ENCODE measurements at places on chromosomes 7 and 10.
A peak's percentile ranks its signal among the peaks of the same experiment; 100 is the strongest.

- DNase-seq: no peak
Measured at GRCh38 chr10:112265745-112266144, 17.5 kb upstream of the TECTB start.

DNA sequence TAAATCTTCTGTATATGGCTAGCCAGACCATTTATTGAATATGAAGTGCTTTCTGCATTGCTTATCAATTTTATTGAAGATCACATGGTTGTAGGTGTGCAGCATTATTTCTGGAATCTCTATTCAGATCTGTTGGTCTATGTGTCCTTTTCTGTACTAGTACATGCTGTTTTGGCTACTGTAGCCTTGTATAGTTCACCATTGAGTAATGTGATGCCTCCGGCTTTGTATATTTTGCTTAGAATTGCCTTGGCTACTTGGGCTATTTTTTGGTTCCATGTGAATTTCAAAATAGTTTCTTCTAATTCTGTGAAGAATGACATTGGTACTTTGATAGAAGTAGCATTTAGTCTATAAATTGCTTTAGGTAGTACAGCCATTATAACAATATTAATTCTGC lies 1187.2 kb downstream of the XPNPEP1 start:
- no peak for DNase-seq

DNA sequence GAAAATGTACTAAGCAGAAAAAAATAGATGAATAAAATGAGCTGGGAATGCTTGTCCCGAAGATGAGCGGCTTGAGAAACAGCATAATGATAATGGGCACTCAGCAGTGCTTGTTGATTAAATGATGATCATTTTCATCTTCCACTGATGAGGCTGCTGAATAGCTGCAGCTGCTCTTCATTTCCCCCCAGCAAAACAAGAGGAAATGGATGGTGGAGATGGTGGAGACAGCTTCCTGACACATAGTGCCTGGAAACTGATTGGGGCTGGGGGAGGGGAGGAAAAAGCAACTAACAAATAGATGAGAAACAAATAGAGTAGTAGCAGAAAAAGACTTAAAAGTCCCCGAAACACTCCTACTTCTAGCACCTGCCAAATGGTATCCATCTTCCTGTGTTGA lies 41.4 kb downstream of the MRC1 start:
- peak; percentile 4 for DNase-seq

DNA sequence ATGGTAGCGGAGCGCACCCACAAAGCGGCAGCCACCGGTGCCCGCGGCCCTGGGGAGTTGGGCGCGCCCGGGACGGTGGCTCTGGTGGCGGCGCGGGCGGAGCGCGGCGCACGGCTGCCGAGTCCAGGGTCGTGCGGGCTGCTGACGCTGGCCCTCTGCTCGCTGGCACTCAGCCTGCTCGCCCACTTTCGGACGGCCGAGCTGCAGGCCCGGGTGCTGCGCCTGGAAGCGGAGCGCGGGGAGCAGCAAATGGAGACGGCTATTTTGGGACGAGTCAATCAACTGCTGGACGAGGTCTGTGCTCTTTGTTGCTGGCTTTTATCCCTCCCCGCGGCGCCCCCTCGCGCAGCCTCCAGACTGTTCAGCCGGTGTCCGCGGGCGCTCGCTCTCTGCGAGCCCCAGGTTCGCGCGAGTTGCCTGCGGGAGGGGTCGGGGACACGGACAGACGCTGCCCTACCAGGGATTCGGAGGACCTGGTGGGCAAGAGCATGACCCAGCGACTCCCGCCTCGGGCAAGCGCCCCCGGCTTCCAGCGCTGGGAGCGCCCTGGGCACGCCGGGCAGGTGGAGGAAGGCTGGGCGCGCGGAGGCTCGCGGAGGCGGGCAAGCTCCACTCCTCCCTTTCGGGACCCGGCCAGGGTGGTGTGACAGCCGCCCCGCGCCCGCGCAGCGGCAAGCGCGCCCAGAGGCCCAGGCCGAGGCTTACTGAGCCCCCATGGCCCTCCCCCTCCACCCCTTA lies 887 bp downstream of the COL13A1 start:
- peak; percentile 83 for DNase-seq

GRCh38 chr7:128920913-128921582 lies 10.5 kb upstream of the KCP start:
- DNase-seq: peak; percentile 94

DNA sequence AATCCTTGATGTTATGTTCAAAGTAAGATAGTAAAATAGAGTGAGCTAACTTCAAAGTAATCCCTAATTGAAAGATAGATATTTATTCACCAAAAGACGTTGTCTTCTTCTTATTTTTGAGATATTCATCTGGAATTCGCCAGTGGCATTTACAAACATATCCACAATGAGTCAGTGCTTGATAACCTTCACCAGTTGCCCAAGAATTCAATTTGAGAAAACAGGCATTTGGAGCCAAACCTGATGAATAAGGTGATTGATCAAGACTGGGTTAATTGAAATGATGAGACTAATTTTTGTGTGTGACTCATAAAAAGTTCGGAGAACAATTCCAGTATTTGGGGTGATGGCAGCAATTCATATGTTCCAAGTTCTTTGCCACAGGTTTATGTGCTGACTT lies 344.0 kb downstream of the ARL4A start:
- no peak for DNase-seq

GRCh38 chr10:26574783-26575182 lies 122.7 kb upstream of the PDSS1 start:
- DNase-seq: no peak

DNA sequence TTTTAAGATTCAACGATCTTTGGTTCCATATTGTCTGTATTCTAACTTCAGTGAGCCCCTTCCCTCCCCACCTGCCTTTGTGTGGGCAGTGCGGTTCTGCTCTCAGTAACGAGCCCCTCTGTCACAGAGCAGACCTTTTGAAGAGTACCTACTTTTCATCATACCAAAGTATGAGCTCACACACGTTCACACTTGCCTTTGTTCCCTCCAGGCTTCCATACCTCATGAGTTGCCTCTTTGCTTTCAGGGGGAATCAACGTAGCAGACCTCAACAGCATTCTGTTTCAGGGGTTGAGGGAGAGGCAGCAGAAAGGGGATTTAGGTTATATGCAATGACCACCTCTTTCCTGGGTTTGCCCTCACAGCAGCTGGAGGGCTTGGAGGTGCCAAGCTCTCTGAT lies 211.4 kb upstream of the MDFIC start:
- DNase-seq: no peak

DNA sequence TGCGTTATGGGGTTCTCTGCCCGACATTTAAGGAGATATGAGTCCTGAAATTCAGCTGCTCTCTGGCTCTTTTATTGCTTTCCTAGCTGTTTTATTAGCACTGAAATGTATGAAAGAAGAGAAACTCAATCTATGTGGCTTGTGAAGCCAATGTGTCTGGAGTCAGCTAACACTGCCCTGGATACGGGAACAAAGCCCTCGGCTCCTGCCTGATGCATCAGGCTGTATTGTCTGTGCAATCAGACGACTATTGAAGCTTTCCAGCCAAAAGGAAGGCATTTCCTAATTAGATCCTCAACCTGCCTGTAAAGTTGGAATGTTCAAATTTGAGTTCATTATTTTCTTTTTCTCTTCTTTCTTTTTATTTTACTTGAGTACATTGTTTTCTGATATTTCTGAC lies 22.0 kb upstream of the TM9SF3 start:
- no peak for DNase-seq

DNA sequence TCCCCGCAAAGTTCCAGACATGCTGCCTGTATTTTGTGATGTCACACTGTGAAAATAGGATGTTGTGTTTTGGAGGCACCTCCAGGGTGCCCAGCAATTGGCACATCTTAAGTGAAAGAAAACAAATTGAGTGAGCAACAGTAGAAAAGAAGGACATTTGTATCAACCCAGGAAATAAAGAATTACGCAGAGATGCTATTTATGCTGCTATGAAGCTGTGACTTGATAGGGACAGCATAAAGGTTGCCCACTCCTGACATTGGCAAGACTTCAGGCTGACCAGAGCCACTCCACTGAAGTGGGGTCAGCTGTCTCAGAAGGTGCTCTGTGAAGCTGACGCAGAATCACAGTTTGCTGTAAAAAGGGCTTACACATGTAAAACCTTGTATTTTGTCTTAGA lies 729.9 kb upstream of the GALNT17 start:
- no peak for DNase-seq

- DNase-seq: no peak
Measured at GRCh38 chr7:100582041-100582579, 3.8 kb downstream of the LRCH4 start.

GRCh38 chr7:45131891-45132290 lies 20.4 kb upstream of the TBRG4 start:
- DNase-seq: peak; percentile 58

GRCh38 chr7:127683776-127684681 lies 32.0 kb downstream of the SND1 start:
- no peak for DNase-seq

GRCh38 chr10:102644066-102644645 lies at the start of gene TRIM8:
Gene TRIM8 (plus strand): TSS chr10:102644479. CDS start chr10:102644618, 139 bp downstream.
- DNase-seq: no peak

Data from kidney (tissue), 22 donors.